CD4-positive, alpha-beta T cell treated with Interleukin-10 for 1 hour (primary cell): ENCODE measurements at places on chromosomes 3 and 15.

GRCh38 chr15:88394553-88395145 lies 72.5 kb downstream of the MRPL46 start:
- no peak for DNase-seq

DNA sequence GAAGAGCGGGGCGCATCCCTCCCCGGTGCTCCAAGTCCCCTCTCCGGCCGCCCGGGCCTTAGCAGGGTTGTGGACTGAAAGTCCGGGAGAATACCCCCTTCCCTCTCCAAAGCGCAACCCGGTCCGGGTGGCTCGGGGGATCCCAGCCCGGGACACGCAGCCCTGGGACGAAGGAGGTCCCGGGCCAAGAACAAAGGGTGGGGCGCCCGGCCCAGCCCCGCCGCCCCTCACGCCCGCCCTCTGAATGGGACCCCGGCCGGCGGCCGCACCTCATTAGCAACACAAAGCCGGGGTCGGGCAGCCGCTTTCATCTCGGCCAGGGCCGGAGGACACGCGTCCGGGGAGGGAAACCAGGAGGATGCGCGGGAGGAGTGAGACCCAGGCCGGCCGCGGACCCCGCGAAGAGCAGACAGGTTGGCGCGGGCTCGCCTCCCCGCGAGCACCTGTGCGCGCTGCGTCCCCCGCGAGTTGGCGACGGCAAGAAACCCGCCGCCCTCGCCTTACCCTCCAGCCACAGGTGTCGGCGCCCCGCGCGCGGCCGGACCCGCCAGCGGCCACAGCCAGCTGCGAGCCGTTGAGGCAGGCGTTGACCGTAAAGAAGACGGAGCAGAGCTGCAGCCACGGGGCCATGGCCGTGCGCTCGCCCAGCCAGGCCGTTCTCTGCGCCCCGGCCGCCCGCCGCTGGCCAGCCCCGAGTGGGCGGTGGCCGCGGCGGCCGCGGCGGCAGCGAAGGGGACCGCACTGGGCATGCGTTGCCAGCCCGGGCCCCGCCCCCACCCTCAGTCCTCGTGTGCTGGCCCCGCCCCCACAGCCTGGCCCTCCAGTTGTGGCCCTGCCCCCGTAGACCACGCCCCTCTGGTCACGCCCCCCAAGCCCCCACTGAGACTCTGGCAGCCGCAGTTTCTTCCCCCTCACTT lies at the start of gene IL17RD:
IL17RD (minus strand) TSS at position 697 of the 917 bp plus-strand sequence; CDS start at position 630, 67 bp downstream.
- DNase-seq, result peak; percentile 41

DNA sequence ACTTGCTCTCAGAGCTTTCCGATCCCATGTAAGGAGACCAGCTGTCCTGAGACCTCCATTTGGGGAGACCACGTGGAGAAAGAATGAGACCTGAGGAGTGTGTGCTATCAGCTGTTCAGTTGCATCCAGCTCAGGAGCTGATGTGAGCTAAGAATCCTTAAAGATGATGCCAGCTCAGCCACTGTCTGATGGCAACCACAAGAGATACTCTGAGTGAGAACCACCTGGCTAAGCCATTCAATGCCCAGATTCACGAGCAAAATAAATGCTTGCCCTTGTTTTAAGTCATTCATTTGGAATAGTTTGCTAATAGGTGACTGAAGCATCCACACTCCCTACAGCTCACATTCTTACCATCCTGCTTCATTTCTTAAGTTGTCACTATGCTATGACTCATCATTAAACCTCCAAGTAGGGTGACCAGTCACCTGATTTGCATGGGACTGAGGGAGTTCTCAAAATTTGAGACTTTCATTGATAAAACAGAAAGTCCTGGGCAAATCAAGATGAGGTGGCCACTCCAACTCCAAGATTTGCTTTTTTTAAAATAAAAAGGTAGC lies 56.4 kb downstream of the SPTSSB start:
- no peak for DNase-seq

DNA sequence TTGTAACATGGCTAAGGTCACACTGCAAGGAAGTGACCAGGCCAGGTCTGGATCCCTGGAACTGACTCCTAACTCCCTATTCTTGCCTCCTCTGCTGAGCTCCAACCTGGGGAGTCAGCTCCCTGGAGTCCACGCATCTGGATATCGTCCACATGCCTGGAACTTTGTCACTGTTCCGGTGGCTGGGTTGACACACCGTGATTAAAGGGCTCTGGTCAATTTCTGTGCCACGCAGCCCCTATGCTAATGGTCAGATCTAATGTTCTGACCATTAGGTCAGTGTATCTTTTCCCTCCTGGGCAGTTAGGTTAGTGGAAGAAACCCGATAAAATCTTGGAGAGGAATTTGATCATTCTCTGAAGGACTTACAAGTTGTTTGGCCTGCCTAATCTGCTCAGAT lies 1.6 kb upstream of the TPM1 start:
- no peak for DNase-seq

DNA sequence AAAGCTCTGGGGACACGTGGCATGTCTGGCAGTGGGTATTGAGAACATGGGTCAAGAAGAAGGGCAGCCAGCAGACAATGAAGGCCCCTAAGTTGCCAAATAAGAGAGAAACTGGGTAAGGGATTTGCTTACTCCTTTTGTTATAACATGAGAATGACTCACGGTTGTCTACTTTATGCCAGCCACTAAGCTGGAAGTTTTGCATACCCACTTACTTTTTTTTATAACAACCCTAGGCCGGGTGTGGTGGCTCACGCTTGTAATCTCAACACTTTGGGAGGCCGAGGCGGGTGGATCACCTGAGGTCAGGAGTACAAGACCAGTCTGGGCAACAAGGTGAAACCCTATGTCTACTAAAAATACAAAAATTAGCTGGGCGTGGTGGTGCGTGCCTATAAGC lies 50.0 kb downstream of the DRD3 start:
- DNase-seq, result no peak

- DNase-seq, result no peak
Observed at GRCh38 chr15:80749589-80749988, 29.6 kb upstream of the CEMIP start.

DNA sequence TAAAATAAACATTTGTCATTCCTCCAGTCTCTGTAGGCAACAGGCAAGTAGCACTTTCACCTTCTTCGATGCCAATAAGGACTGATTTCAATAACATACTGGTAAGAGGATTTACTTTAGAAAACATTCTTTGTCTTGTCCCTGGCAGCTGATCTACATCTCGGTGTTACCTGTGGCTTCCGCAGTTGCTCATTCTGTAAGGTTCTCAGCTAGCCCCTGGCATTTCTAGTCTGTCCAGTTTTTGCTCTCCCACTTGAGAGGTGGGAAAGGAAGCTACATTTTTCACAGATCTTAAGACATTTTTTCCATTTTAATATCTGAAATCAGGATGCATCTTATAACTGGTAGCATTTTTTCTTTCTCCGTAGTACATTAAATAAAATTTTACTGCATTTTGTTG lies 19.7 kb upstream of the MAP6D1 start:
- no peak for DNase-seq

- no peak for DNase-seq
Observed at GRCh38 chr3:11134794-11135193, 19.5 kb upstream of the HRH1 start.

- DNase-seq, result no peak
Observed at GRCh38 chr15:31442699-31443111, 116.1 kb downstream of the KLF13 start.

GRCh38 chr3:10356461-10356981 lies 35.6 kb upstream of the SEC13 start:
- no peak for DNase-seq

- no peak for DNase-seq
Observed at GRCh38 chr15:69587723-69588426, 135.3 kb downstream of the RPLP1 start.

GRCh38 chr3:34568766-34569165 lies 770.3 kb downstream of the PDCD6IP start:
- no peak for DNase-seq

DNA sequence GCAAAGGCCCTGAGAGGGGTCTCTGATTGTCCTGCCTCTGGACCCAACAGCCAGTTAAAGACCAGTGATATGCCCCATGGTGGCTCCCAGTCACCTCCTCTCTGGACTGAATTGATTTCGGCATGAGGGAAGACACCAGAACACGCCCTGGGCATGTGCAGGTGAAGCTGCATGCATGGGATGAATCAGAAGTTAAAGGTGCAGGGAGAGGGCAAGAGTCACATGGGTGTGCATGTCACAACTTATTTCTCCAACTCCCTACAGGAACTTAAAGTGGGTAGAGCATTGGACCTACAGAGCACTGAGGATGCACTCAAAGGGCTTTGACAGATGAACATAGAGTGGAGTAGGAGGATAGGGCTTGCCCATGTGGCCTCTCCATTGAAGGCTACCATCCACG lies 16.9 kb upstream of the RHCG start:
- DNase-seq, result no peak
